Neural progenitor cell (in vitro differentiated cells): ENCODE measurements at places on chromosomes 3 and 15. TPM values are rescaled to one million over a fixed set of nuclear protein-coding genes. Genes with fewer than 3 reads are reported as not detected.

- H3K36me3 ChIP-seq = no peaks in the 10 kb centered on the region
- H3K4me1 ChIP-seq = no peaks in the 10 kb centered on the region
- H3K27ac ChIP-seq = no peak overlapping the region
- H3K4me3 ChIP-seq = no peak overlapping the region
- H3K27me3 ChIP-seq = no peaks in the 10 kb centered on the region
- no peak for DNase-seq
Measured at GRCh38 chr15:98568382-98569017, 79.8 kb upstream of the IGF1R start.

DNA sequence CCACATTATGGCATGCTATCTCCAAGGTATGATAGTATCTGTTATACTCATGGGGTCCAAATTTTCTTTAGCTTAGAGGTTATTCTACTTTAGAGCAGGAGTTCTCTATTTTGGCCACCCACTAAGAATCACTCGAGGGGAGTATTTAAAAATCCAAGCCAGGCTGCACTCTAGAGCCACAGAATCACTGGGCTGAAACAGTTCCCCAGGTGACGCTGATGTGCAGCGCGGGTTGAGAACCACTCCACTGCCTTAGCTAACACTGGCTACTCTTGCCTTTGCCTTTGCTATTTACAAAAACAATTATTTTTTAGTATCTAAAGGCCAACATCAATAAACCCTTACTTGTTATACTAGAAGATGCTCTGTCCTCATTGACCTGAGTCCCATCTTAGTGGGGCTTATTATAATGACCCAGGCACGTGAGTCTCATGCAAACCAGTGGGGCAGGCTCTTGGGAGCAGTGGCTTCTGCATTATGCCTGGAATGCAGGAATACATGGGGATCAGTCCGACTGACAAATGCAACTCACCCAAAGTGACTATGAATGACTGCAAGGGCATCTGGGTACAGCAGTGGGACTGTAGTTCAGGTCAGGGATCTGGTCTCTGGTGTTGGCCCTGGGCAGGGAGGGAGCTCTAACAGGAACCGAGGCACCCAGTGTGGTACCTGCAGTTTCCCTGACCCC is 21.7 kb upstream of the CGNL1 start:
- peaks cover 19% of the 10 kb centered on the region for H3K4me1 ChIP-seq
- H3K27ac ChIP-seq = no peak overlapping the region
- no peak overlapping the region for H3K4me3 ChIP-seq
- H3K36me3 ChIP-seq = no peaks in the 10 kb centered on the region
- no peak for DNase-seq
- no peaks in the 10 kb centered on the region for H3K27me3 ChIP-seq

GRCh38 chr3:11818033-11818432 is 28.7 kb downstream of the TAMM41 start:
- H3K27me3 ChIP-seq = no peaks in the 10 kb centered on the region
- no peak overlapping the region for H3K27ac ChIP-seq
- H3K4me3 ChIP-seq = no peak overlapping the region
- no peaks in the 10 kb centered on the region for H3K36me3 ChIP-seq

The PSTPIP1 gene
- 0.19 and 0.77 TPM in 2 replicates for total RNA-seq
